K562 (cell line): ENCODE measurements at places on chromosomes 1 and 21. TPM values are rescaled to one million over a fixed set of nuclear protein-coding genes. Genes with fewer than 3 reads are reported as not detected.
A peak's percentile ranks its signal among the peaks of the same experiment; 100 is the strongest.

The RORC gene
- not detected in 2 replicates for total RNA-seq

The OR2T2 gene
- not detected in 2 replicates for total RNA-seq

The LCE2B gene
- not detected in 2 replicates for total RNA-seq

The MROH9 gene
- total RNA-seq: not detected in 2 replicates

The PLOD1 gene
- total RNA-seq: 90.8 and 92.9 TPM in 2 replicates

The S100A14 gene
- 0.24 and 0.25 TPM in 2 replicates for total RNA-seq

The LELP1 gene
- total RNA-seq: not detected in 2 replicates

The RIPPLY3 gene
- total RNA-seq: not detected in 2 replicates

The CELA3B gene
- total RNA-seq: 3.1 and 3.8 TPM in 2 replicates

The FALEC gene
- total RNA-seq: 0.51 TPM in 1 of 2 replicates, not detected in the other

The ACADM gene
- total RNA-seq: 77.8 and 82.5 TPM in 2 replicates

The LRRC71 gene
- 0.45 and 1.2 TPM in 2 replicates for total RNA-seq

The SPATA21 gene
- total RNA-seq: 0.13 TPM in 1 of 2 replicates, not detected in the other

The OR2G6 gene
- total RNA-seq: not detected in 2 replicates

The TSPEAR gene
- total RNA-seq: not detected in 2 replicates

GRCh38 chr1:244221991-244222390, 170.9 kb downstream of the ZBTB18 start:
- DNase-seq: no peak

DNA sequence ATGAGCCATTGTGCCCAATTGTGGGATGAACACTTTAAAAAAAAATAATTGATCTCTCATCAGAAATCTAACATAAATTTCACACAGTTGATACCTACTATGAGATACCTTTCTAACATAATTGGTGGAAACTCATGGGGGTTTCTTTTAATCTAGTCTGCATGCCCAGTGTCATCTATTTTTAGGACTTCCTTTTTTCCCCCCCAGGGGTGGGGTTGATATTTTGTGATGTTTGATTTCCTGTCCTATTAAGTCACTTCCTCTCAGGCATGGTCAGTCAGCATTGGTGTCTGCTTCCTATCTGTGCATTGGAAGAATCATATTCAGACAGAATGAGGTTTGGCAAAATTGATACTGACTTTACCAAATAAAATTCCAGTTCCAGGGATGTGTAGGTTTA, 21.5 kb downstream of the NFYC start:
- no peak for DNase-seq

- DNase-seq: no peak
Observed at GRCh38 chr21:42581993-42582786, 68.5 kb downstream of the SLC37A1 start.

- DNase-seq: no peak
Observed at GRCh38 chr21:27359141-27359540, 392.3 kb upstream of the ADAMTS5 start.

DNA sequence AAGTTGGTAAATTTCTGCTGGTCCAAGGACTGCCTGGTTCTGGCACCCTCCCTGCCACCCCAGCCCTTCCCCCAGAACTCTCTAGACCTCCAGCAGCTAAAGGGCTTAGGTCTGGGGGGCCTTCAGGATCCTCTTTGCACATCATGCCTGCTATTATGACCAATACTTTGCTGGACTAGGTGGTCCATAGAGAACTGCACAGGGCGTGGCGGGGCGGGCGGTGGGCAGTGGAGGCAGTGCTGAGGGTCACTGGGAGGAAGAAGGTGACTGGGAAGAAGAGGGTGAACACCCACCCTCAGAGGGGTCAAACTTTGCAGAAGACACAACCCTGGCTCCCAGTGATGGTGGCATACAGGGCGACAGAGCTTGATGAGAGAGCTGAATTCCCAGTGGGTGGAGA, 18.2 kb downstream of the CDK18 start:
- DNase-seq: no peak

- peak; percentile 78 for DNase-seq
Observed at GRCh38 chr1:167401260-167401873, 117.0 kb downstream of the CD247 start.

DNA sequence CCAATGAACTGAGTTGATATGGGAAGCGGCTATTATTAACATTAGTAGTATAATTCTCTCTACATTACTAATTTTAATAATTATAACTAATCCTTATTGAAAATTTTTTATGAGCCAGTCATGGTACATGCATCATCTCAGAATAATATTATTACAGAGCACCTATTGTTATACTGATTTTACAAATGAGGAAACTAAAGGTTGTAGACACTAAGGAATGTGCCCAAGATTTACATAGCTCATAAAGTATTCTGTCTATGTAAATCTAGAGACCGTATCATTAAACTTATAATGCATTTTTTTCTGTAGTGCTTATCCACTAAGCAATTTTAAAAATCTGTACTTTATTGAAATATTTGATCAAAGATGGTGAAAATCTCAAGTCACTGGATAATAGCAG, 825.9 kb downstream of the PLA2G4A start:
- no peak for DNase-seq

DNA sequence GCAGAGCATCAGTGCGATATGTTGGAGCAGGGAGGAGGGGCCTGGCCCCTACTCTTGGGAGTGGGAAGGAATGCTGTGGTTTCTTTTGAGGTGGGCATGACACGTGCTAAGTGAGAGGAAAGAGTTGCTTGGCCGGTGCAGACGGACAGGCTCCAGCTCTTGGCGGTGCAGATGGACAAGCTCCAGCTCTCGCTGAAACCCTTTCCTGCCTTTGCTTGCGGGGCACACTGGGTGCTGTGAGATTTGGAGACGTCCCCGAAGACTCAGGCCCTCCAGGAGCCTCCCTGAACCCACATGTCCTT, 15.9 kb downstream of the PDXK start:
- DNase-seq: no peak

DNA sequence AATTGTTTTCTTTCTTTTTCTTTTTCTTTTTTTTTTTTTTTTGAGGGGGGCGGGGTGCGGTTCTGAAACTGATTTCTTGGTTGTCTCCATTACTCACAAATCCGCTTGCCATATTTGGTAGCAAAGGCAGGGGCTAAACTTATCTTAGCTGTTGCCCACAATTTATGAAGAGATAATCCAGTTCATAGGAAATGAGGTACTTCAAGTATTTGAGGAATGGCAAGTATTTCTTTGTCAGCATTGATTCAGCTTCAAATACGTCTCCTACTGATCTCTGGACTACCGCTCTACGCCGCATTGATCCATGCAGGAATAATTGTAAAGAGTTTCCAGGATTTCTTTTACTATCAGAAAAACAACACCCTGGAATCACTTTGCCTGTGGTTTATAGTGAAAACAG, 289.2 kb upstream of the DPYD start:
- DNase-seq: no peak

DNA sequence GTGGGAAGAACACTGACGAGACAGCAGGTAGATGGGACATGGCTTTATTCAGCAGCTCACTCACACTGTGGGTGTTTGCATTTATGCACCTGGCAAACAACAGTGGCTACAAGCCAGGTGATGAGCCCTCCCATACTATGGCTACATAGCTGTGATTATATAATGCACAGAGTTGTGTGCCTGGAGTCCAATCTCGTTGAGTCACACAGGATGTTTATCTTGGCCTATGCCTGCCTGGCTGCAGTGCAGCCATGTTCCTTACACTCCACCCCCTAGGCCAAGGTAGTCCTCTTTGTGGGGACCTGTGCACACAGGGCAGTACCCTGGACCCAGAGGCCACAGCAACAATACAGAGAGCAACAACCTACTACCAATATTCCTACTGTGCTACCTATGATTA, 1643.8 kb downstream of the MRPL39 start:
- DNase-seq: no peak

DNA sequence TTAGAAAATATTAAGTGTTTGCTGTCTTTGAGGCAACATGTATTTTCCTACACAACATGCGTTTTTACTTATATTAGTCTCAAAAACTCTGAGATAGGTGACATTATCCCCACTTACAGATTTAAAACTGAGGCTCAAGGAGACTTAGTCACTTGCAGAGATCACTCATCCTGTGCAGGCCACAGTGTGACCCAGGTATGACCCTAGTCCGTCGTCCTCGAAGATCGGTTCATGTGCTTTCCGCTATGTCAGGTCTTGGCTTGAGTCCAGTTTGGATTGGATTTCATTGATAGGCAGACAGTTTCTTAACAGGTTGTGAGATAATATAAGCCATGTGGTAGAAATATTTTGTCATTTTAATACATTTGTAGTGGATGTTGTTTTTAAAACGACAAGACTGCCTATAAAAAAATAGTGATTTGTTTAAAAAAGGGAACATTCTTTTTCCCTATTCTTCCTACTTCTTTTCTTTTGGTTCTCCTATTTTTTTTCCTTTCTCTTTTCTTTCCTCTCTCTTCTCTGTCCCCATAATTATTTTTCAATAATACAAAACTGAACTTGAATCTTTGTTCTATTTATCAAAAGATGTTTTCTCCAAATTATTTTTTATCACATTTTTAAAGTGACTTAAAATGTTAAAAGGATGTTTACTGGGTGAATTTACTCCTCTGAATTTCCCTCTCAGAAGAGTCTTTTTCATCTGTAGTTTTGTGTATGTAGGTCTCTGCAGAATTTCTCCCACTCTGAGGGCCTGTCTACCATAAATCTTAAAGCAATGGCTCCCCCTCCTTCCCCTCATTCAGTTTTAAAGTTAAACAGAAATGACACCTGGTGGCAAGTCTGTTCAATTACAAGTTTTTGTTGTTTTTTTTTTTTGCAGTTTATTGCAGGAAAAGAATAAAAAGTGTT, 81.8 kb downstream of the PHTF1 start:
- DNase-seq: peak; percentile 84

- DNase-seq: no peak
Observed at GRCh38 chr1:76083189-76083588, 8.6 kb downstream of the ST6GALNAC3 start.

- DNase-seq: peak; percentile 30
Observed at GRCh38 chr1:41394959-41395956, 34.0 kb downstream of the FOXO6 start.

DNA sequence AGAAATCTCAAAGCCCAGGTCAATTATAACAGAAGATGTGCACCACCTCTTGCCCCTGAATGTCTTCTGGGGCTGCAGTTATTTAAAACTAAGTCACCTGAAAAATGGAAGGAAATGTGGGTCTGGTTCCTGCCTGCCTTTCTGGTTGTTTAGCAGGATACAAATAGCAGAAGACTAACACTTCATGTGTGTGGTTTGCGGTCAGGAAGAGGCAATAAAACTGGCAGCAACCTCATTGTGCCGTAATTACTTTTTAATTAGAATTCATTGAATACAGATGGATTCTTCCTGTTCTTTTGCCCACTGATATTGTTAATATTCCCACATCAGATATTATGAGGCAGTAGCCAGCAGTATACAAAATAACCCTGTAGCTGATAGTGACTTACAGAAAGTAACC, 345.7 kb downstream of the ZNF326 start:
- DNase-seq: no peak

GRCh38 chr1:174569240-174569639, 121.5 kb downstream of the GPR52 start:
- DNase-seq: no peak

DNA sequence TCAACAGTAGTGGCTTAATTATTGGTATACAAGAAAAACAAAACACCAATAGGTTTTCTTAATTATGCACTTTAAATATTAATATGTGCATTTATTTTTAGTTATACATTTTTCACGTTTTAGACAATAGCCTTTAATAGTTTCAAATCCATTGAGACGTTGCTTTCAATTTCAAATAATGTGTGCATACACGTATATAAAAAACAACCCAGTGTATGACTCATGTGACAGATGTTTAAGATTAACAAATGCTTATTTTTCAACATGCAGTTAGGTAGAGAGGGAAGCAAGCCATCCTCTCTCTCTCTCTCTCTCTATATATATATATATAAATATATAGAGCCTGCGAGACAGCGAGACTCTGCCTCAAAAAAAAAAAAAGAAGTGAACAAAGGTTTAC, 24.3 kb downstream of the EYA3 start:
- no peak for DNase-seq

DNA sequence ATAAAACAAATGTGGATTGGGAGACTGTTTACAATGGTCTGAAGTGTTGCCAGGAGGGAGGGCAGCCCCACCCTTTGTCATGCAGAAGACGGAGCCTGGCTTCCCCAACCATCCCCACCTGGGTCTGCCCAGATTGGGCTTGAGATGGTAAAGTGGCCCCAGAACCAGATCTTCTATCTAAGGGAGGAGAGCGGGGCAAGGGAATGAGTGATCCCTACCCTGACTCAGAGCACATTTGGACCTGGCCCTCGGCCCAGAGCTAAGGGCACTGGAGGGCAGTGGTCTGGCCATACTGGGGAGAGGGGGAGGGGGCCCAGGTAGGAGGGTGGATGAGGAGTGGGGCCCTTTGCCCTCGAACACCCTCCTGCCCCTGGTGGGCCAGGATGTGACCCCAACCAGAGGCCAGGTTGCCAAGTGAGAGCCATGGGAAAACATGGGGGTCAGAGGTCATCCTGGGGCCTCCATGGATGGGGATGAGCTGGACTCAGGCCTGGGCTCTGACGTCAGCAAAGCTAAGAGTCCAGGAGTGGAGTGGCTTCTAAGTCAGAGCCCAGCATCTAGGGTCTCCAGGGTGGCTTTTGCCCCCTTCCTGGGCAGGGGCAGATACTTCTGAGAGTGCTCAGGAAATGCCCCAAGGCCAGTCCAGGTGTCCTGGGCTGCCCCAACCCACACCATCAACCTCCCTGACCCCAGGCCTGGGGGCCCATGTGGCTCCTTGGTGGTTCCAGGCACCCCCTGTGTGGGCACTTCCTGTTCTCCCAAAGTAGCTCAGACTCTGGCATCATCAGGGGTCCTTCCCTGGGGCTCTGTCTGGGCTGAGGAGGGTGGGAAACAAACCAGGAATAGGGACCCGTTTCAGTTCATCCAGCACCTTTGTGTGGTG, 1.6 kb upstream of the LEFTY1 start:
- DNase-seq: no peak

GRCh38 chr1:208031316-208031931, 120.5 kb upstream of the CD34 start:
- no peak for DNase-seq

DNA sequence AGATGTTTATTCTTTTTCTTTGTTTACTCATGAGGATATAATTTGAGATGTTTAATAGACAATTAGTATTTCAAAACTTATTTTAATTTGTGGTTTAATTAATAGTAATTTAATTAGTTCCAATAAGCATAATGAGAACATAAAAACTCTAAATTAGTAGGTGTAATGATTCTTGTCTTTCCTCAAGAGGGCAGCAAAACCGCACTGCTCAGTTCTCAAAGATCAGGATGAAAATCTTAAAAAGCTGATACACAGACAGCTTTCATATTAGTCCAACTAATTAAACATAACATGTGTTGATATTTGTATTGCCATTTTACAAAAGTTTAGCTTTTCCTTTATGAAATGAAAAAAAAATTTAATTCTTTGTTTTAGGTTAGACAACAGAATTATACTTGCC, 106.7 kb upstream of the C21orf91 start:
- DNase-seq: peak; percentile 12

DNA sequence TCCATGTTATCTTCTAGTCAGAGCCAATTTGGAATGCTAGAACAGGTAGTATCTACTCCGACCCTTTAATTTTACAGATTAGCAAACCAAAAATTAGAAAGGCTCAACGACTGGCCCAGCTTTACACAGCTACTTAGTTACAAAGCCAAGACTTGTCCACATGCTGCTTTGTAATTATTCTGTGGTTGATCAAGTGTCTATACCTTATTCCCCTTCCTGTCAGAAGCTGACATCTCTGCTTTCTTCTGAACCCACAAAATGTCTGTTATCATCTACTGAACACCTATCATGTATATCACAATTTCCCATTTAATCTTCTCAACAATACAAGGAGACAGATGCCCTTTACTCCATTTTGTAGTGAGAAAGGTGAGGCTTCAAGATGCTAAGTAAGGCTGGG, 15.6 kb downstream of the TGFBR3 start:
- no peak for DNase-seq

GRCh38 chr1:188140958-188141357, 1312.2 kb downstream of the PLA2G4A start:
- DNase-seq: no peak
